Stimulated activated CD8-positive, alpha-beta memory T cell treated with anti-CD3 and anti-CD28 coated beads, Interleukin-4, amount 100 ng/mL, for 4 hours (primary cell): ENCODE measurements at places on chromosomes 11 and 22.

DNA sequence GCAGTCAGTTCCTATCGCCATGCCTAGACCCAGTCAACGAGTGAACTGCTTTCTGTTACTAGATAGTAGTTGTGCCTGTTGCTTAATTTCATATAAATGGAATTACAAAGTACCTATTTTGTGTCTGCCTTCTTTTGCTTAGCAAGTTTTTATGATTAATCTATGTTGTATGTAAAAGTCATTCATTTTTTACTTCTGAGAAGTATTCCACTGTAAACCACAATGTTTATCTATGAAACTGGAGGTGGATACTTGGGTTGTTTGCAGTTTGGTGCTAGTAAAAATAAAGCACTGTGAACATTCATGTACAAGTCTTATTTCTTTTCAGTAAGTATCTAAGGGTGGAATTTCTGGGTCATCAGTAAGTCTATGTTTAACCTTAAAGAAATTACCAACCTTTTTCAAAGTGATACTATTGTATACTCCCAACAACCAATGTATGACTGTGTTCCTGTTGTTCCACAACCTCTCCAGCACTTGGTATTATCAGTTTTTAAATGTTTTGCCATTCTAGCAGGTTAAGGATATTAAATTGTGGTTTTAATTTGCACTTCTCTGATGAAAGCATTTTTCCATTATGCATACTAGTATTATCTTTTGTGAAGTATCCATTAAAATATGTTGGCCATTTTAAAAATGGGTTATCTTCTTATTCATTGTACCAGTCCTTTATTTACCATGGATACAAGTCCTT lies 68.2 kb downstream of the DNAJC24 start:
- DNase-seq, result no peak

- DNase-seq, result no peak
Measured at GRCh38 chr22:27163162-27164137, 506.1 kb downstream of the MIAT start.

GRCh38 chr22:40791241-40791640 lies 27.9 kb downstream of the SLC25A17 start:
- DNase-seq, result no peak

DNA sequence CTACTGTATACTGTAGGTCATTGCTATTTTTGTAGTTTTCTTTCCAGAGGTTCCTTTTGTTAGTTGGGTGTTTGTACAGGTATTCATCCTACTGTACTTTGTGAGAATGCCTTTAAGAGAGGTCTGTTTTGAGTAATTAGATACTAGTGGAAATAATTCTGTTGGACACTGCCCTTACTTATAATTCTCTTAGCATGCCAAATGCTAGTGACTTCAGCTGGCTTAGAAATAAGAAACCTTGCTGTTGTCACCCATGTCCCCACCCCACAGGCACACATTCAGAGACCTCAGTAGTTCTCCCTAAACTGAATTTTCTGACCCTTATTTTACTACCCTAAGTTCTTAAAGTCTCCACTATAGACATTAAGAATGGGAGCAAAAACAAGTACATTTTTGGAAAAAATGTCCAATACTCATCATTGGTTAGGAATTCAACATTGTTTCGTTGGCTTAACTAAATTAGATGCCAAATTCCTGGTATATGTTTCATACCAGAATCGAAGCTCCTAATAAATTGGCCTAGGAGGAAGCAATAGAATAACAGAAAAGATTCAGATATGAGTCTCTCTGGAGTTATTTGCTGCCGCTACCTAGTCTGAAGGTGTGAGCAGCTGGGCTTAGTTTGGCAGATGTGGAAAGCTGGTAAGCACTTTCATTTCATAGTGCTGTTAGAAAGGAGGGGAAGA lies 28.4 kb downstream of the ZNF143 start:
- DNase-seq, result no peak

DNA sequence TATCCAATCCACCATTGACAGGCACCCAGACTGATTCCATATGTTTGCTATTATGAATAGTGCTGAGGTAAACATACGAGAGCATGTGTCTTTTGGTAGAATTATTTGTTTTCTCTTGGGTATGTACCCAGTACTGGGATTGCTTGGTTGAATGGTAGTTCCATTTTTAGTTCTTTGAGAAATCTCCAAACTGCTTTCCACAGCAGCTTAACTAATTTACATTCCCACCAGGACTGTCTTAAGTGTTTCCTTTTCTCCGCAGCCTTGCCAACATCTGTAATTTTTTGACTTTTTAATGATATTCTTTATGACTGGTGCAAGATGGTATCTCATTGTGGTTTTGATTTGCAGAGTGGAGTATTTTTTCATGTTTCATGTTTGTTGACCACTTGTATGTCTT lies 8.3 kb downstream of the FDX1 start:
- DNase-seq, result no peak

GRCh38 chr11:60485987-60486386 lies 6.6 kb upstream of the MS4A12 start:
- DNase-seq, result no peak

DNA sequence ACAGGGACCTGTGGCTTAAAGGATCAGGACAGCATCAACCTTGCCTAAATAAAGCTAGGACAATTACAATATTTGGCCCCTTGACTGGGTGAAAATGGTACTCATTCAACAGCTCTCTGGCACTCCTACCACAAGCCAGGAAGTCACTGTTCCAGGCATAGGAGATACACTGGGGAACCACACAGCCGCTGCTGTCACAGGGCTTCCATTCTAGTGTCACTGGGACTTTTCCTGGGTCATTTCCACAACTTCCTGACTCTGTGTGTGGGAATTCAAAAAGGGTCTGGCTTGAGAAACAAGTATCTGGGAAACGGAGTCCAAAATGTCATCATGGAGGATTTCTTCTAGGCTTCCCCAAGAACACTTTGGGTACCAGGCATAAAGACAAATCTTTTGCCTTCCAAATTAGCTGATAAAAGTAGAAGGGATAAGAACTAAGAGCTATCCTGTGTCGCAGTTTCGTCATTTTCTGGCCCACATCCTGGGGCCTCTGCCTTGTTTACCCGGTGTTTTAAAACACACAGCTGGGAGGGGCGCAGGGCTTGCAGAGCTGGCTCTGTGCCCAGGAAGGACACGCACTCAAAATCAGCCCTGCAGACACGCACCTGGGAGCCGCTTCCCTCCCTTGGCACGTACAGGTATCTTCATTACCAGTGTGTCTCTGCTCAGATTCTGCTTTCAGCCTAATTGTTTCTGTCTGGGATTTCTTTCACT lies 38.0 kb downstream of the TMEM45B start:
- DNase-seq, result no peak

- DNase-seq, result no peak
Measured at GRCh38 chr11:89381094-89381493, 110.1 kb downstream of the NOX4 start.

DNA sequence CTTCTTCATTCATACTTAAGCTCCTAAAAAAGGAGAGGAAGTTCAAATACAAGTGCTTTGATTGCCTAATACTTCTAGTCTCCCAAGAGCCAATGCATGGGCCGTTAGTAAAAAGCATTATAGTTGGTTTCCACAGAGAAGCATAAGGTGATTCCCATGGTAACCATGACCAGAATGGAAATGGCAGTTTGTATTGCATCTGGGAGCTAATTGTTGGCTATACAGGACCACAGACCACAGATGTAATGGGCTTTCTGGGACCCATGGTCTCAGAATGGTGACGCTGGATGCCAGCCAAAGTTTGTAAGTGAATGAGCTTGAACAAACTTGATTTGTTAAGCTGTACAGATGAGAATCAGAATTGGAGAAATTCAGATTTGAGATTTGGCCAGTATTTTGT lies 333.9 kb upstream of the C11orf87 start:
- DNase-seq, result no peak

DNA sequence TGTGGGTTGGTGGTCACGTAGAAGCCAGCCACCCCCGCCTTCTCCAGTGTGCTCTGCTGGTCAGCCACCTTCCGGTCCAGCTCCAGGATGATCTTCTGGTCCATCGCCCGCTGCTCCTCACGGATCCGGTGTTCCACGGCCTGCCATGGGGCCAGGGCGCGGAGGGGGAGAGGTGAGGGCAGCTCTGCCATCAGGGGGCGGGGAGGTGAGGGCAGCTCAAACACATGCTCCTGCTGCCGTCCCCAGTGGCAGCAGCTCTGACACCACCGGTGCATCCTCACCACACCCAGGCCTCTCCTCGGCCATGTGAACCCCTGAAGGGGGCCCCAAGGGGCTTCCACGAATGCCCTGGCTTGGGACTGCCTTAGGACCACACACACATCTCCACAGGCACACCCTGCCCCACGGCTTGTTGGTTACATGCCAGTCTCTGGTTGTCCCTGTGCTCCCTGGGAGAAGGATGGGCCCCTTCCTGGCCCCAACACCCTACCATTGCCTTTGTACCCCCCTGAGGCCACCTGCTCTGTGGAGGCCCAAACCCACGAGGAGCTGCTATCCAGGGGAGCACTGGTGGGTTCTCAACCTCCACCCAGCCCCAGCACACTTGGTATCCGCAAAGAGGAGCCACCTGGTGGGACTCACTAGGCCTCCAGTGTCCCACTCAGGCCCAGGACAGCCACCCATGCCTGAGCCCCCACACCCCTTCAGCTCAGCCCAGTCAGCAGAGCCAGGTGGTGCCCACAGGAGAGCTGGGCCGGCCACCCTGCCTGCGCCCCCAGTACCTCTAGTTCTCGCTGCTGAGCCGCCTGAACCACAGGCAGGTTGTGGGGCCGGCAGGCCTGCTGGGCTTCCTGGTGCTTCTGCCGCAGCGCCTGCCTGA lies 4.3 kb downstream of the DGCR6L start:
- DNase-seq, result no peak

DNA sequence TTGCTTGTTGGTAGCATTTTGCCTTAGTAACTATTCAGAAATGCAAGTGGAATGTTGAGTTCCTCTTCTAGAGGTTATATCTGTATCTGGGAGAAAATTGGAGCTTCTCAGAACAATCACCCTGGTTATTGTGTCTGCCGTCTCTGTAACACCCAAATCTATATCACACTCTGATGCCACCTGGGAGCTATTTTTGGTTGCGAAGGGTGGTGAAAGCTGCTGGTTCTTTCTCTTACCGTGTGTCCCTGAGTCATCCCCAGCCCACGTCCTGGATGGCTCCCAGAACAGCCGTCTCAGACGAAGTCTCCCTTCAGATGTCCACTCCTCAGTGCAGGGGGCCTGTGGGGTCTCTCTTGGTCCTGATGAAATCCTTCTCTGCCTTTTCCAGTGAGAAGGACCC lies 83.5 kb downstream of the C22orf31 start:
- DNase-seq, result no peak

DNA sequence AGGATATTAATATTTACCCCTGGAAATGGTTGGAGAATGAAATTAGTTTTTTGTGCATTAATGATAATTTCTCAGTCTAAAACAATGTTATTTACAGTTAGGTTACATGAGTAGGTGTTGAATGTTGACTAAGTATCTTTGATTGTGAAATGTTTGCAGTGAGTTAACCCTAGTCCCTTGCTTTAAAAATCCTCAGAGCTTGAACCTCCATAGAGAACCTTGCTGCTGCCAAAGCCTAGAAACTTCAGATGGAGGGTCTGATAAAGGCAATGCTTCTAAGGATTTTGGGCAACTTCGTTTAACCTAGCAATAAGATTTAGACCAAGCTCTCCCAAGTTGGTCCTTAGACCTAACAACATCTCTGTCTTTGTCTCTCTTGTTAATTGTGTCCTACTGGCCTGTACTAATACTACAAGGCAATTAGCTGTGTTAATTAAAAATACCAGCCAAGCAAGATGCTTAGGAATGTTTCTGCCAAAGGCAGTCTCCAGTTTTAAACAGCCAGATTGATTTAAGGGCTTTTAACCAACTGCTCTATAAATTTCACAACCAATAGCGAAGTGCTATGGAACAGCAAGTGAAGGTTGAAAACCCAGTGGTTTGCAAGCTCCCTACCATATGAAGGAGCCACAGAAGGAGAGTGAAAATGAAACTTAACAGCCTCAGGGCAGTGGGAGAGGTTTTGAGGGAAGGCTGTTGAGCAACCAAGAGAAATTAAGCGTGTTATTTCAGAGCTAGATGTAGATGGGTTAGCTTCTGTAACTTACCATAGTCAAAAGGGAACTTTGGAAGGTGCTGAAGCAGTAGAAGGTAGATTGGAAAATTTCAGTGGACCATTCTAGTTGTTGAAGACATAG lies 295.9 kb upstream of the ANO5 start:
- no peak for DNase-seq
